Hematopoietic multipotent progenitor cell (in vitro differentiated cells): ENCODE measurements at places on chromosomes 1 and 21. TPM values are rescaled to one million over a fixed set of nuclear protein-coding genes. Genes with fewer than 3 reads are reported as not detected.

DNA sequence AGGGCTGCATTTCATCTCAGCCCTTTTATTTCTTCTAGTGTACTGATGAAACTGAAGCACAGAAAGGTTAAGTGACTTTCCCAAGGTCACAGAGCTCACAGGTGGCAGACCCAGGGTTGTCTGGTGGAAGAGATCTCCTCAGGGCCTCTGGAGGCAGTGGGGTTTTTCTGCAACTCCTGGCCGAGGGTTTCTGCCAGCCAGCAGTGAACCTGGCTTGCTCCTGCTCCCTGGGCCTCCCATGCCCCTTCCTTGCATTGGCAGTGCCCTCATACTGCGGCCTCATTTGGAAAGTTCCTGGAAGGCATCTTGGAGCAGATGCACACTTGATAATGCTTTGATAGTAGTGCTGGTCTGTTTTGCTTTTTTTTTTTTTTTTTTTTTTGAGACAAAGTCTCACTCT lies 7.7 kb downstream of the GALNT2 start:
- DNase-seq = no peak

DNA sequence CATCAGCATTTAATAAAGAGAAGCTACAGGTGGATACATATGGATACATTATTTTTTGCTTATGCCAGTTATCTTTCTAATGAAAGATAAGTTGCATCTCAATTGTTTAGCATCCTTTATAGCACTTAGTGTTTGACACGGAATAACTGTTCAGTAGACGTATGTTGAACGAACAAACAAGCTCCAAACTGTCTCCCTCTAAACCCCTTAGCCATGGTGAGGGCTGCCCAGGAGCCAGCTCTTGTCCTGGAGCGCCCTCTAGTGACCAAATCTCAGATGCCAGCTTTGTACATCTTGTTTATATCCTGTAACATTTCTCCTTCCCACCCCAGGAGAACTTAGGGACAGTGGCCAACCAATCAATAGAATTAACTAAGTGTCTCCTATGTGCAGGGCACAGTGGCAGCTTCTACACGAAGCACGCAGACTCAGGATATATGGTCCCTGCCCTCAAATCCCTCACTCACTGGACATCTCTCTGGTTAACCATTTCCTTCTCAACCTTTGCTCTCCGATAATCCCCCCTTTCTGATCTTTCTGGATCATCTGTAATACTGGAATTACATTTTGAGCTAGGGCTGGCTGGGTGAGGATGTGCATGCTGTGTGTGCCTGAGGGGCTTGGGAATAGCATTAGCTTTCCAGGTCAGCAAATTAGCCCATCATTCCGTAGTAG lies 22.9 kb downstream of the KCNA10 start:
- peak; percentile 90 for DNase-seq

The TMPRSS15 gene
- not detected for total RNA-seq

The SERINC2 gene
- total RNA-seq = 0.54 TPM

DNA sequence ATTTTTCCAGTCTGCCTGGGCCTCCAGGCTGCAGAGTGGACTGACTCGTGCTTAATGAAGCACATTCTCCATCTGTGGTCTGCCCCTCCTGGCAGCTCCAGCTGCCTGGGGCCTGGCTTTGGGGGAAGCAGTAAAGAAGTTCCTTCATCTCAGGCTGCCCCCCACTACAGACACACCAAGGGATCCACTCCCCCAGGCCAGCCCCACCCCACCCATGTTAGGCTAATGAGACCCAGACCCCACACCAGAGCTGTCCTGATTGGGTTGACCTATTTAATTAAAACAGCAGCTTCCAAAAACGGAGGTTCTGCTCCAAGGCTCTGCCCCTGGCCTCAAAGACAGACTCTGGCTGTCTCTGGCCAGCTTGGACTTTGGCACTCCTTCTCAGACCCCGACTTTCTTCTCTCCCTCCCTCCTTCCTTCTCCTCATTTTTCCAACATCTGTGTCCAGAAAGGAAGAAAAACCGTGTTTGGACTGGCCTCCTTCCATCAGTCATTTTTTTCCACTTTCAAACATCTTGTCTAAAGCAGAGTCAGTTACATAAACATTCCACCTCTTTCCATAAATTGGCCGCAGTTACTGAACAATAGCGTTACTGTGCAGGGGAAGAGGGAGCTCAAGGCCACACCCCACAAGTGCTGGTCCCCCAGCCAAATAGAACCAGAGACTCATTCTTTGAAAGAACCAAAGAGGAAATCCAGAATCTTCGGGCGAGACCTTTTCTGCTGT lies 29.7 kb downstream of the SERTAD4 start:
- no peak for DNase-seq

- no peak for DNase-seq
These were observed 104.0 kb downstream of the CDC7 start for GRCh38 chr1:91604632-91605031.

DNA sequence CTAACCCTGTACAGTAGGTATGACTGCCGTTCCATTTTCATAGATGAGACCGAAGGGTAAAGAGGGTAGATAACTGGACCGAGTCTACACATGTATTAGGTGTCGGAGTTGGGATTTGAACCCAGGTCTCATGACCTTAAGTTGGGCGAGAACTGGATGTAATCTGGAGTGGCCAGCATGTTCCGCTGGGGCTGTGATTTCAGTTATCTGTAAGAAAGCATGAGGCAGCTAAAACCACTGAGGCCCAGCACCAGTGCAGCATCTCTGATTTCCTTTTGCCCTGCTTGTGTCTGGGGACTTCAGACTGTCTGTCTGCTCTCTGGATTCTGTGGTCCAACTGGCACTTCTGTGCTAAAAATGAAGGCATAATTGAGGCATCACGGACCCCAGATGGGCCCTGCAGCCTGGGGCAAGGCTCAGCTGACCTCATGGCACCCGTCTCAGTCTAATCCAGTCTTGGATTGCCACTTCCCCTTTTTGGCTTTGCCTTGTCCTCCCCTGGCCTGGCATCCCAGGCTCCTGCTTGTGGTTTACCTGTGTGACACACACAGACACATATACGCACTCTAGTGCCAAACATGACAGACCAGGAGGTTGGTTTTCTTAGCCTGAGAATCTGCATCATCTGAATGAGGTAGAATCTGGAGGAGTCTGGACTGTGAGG lies 180.2 kb downstream of the KIF26B start:
- DNase-seq = no peak

- no peak for DNase-seq
These were observed 85.5 kb downstream of the NGF start for GRCh38 chr1:115252585-115252984.

GRCh38 chr1:186974774-186975181 lies 146.0 kb downstream of the PLA2G4A start:
- DNase-seq = no peak

The TBX15 gene
- under 0.01 TPM for total RNA-seq

- no peak for DNase-seq
These were observed 475 bp upstream of the RPL5 start for GRCh38 chr1:92831368-92831761.

The DNM3 gene
- total RNA-seq = 4.0 TPM

DNA sequence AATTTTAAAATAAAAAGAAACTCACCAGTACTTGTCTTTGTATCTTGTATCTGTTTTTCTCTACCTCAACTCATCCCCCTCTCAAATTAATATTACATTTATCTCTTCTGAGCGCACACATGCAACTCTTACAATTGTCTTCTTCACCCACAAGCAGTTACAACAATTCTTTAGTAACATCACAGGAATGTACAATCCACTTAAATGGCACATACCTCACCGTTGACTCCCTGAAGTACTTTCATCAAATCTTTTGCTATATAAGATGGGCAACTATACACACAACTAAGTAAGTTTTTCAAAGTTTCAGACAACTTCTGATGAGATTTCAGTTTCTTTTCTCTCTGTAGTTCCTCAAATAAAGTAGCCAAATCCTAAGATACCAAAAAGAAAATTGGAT lies 28.3 kb downstream of the HEATR1 start:
- DNase-seq = no peak

DNA sequence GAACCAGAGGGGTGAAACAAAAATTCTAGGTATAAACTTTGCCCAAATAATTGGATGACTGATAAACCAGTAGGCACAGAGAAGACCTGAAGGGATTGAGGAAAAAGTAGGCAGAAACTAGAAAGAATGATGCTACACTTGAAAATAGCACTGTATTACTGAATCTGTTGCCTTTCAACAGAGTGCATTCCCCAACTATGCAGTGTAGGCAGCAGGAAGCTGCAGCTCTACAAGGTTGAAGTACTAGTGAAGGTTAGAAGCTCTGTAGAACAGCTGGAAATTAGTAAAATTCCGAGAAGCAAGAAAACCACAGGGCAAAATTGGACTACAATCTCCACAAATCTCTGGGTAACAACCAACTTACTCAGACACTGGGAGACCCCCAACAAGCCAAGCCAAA lies 27.4 kb downstream of the ZNF644 start:
- no peak for DNase-seq

DNA sequence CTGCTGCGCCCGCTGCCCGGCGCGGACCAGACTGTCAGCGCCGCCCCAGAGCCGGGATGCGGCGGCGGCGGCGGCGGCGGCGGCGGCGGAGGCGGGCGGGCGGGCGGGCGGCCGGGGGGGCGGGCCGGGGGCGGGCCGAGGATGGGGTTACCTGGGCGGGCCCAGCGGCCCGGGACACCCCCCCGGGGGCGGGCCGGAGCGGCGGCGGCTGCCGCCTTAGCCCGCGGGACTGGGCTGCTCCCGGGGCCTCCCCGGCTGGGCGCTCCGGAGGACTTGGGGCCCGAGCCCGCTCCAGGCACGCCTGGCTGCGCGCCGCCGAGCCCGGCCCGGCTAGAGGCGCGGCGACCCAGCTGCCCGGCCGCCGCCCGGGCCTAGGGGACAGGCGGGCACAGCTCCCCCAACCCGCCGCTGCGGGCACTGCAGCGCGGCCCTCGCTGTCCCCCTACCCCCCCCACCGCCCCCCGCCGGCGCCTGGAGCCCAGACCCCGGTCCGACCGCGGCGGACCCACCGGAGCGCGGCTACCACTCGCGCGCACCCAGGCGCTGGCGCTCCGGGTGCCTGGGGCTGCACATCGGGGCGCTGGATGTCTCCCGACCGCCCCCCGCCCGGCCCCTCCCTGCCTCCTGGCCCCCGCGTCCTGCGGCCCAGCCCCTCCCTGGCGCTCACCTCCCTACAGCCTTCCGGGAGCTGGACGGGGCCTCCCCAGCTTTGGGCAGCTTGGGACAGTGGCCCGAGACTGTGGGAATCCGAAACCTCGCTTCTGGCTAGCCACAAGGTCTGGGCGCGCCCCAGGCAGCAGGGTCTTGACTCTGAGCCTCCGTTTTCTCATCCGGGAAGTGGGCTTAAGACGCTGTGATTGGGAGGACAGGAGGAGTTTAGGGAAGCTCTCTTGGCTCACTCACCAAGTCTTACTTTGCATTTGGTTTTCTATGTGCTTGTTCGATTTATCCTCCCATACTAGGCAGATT lies at the start of gene WNT4:
WNT4 (minus strand) TSS at position 33 of the 969 bp plus-strand sequence. CDS start 175 bp downstream, outside the sequence.
- no peak for DNase-seq

DNA sequence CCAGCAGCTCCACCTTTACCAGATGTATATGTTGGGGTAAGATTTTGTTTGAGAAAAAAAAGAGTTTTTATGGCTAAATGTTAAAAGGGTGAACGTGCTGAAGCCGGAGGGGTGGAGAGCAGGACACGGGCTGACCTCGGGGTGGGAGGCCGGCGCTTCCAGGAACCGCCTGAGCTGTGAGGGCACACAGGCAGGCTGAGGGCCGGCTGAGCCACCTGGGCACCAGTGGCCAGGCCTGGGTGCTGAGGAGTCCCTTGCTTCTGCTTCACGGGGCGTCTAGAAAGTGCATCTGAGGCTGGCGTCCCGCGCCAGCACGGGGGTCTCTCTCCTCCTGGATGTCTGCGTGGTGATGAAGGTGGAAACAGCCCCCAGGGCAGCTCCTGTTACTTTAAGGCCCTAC lies 33.6 kb upstream of the ADARB1 start:
- DNase-seq = no peak

DNA sequence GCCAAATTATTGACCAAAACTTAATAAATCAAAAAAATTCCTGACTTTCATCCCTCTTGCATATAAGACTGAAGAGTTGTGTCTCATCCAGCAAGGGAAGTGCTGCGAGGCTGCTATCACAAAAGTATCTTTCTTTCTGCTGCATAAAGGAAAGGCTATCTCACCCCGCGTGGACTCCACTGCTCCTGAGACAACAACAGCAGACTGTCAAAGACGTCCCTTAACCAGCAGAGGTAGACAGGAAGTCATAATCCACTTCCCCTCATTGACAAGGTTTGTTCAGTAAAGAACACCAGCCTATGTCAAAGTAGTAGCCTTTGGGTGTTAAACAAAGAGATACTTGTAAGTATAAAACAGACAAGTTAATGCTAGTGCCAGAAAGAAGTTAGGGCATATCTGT lies 29.4 kb downstream of the VPS26C start:
- peak; percentile 12 for DNase-seq

GRCh38 chr1:161019751-161020495 lies 1.0 kb downstream of the F11R start:
- no peak for DNase-seq

GRCh38 chr1:33388805-33389771 lies 41.8 kb downstream of the PHC2 start:
- no peak for DNase-seq

GRCh38 chr1:16625497-16626408 lies 12.4 kb upstream of the NBPF1 start:
- DNase-seq = no peak

The HSD3B2 gene
- total RNA-seq = not detected

The KCNE1 gene
- total RNA-seq = 0.27 TPM

DNA sequence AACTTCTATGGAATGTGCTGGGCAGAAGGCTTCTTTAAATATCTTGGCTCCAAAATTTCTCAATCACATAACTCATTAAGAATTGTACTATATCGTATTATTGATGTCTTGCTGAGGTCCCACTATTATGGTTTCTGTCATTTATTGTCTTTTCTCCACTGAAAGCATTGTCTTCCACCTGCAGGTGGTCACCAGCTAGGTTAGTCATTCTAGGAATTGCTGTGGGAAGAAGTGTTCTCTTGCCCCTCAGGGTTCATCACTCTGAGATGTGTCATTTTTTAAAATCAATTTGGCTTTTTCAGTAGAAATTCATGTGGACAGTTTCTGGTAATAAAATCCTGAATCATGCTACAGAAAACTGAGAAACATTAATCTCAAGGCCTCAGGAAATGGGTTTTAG lies 66.1 kb downstream of the NCAM2 start:
- DNase-seq = no peak

- no peak for DNase-seq
These were observed 93.0 kb upstream of the PLPPR4 start for GRCh38 chr1:99171184-99171813.
